ENCODE measurements at places on chromosomes 16 and 17.

DNA sequence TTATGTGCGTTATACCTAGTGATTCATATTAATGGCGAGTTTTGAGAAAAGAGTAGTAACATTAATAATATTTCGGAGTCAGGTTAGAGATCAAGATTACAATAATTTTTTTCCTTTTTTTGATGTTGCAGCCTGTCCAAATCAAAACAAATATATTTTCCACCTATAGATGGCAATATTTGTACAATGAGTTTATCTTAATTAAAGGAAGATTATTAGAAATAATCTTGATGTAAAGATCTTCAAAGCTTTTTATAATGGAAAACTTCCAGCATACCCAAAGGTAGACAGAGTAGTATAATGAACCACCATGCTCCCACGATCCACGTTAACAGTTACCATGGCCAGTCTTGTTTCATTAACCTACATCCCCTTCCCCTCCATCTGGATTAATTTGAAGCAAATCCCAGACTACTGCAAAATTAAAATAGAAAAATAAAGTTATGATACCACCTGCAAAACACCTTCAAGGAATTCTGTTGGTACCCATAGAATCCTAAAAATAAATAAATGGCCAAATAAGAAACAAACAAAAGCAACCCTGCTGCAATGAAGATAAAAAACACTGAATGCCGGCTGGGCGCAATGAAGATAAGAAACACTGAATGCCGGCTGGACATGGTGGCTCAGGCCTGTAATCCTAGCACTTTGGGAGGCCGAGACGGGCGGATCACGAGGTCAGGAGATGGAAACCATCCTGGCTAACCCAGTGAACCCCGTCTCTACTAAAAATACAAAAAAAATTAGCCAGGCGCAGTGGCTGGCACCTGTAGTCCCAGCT is 46.5 kb upstream of the GINS3 start:
- no peak for DNase-seq

DNA sequence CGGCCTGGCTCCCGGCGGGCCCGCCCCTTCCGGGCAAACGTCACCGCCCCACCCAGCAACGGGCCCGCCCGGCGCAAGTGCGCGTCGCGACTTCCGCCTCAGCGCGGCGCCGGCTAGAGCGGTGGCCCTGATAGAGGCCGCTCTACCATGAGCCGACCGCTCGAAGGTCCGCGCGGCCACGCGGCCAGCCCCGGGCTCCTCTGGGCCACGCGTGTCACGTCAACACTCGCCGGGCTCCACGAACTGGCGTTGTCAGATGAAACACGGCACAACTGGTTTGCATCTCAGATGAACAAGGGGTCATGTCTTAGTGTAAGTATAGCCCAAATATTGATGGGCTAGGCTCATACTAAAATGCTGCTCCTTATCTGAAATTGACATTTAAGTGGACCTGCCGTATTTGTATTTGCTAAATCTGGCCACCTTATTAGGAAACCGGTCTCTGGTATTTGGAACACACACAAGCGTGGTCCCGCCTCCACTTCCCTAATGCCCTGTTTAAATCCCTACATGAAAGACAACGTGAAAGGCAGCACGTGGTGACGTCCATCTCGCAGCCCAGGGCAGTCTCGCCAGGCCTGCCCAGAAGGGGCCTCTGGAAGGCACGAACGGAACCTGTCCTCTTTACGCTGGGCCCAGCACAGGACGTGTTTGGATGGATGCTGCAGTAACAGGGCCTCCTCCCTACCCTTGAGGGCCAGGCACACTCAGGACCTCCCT is at the start of gene ZNF598:
TSS of gene ZNF598 (minus strand) at position 31 of the 720 bp plus-strand sequence.
- DNase-seq, result peak; percentile 88

DNA sequence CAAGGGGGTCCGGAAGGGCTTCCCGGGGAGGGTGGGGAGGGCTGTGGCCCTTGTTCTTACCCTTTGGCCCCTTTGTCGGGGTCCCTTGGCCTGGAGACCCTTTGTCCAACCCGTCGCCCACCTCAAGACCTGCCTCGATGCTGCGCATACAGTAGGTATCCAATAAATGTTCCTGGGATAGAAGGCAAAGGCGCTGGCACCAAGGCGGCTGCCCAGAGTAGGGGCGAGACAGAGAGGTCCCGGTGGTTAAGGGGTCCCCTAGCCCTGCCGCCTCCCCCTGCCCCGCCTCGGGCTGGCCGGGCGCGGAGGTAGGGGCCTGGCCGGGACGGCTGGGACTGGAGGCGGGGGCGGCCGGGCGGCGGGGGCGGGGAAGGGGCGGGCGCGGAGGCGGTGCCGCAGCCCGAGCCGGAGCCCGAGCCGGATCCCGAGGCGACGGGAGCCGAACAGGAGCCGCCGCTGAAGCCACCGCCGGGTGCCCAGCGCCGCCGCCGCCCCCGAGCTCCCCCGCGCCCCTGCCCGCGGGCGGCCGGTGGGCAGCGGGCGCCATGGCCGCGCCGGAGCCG is at the start of gene NHERF2:
TSS of gene NHERF2 (plus strand) at position 442 of the 563 bp plus-strand sequence. CDS start at position 546, 104 bp downstream.
- no peak for DNase-seq

DNA sequence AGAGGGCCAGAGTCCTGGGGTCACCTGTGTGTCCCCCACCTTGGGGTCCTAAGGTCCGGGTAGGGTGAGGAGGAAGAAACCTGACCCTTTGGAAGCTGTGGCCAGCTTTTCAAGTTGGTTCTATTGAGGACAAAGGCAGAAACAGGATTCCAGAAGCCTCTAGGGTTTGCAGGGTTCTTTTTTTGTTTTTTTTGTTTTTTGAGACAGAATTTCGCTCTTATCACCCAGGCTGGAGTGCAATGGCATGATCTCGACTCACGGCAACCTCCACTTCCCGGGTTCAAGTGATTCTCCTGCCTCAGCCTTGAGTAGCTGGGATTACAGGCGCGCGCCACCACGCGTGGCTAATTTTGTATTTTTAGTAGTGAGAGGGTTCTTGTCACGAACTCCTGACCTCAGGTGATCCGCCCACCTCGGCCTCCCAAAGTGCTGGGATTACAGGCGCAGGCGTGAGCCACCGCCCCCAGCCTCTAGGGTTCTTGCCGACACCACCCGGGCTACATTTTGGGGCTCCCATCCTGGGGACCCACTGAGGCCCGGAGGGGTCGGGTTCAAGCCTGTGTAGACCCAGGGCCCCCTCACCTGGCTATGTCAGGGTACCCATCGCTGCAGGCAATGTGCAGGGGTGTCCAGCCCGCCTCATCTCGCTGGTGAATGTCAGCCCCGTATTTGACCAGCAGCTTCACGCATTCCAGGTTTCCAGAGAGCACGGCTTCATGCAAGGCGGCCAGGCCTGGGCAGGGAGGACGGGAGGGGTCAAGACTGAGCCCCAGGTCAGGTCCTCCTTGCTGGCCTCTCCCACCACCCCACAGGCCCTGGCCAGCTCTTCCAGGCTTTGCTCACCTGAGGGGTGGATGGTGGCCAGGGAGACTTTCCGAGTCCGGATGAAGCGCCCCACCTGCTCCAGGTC is 674 bp downstream of the PPP1R27 start:
- DNase-seq, result no peak

DNA sequence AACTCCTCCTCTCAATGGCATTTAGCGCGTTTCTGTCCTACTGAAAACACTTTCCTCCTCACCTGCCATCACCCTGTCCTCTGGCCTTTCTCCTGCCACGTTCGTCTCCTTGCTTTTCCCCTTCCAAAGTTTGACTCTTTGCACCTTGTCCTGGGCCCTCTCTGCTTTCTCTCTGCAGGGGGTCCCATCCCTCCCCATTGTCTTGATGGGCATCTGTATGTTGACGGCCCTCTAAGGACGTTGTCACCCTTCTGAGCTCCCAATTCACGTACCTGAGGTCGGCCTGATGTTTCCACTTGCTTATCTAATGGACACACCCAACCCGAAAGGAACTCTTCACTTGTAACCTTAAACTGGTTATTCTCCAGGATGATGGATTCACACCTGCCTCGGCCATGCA is 170.4 kb downstream of the WSCD1 start:
- no peak for DNase-seq

DNA sequence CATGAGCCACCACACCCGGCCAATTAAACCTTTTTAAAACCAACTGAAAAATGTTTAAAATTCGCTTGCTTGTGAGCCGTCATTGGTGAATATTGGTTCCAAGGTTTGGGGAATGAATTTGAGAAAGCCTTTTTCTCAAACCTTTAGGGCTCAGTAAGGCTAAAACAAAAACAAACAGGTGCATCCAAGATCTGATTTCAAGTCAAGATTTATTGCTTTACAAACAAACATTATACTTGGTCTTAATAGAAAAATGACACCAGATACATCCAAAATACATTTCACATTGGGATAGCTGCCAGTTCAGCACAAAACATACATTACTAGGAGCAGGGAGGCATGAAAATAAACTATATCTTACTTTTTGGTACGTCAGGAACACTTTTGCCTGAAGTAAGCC is 5.4 kb downstream of the C17orf58 start:
- peak; percentile 68 for DNase-seq

GRCh38 chr17:67353161-67353560 is 13.2 kb downstream of the PSMD12 start:
- DNase-seq, result no peak

DNA sequence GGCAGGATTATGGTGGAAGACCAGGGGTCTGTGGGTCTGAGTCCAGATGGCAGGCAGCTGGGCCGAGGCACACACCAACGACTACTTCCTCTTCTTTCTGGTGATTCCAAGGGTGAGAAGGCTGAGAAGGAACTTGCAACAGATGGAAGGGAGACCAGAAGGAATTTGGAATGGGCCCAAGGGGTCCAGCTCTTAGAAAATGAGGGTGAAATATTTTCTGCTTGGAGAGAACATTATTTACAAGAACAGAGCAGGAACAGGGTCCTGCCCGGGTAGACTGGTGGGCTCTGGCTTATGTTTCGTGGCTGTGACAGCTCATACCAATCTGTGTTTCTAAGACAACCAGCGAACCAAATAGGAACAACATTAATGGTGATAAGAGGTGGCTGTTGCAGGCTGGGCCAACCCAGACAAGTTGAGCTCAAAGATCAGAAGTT is 36.6 kb downstream of the CCDC42 start:
- DNase-seq, result no peak

DNA sequence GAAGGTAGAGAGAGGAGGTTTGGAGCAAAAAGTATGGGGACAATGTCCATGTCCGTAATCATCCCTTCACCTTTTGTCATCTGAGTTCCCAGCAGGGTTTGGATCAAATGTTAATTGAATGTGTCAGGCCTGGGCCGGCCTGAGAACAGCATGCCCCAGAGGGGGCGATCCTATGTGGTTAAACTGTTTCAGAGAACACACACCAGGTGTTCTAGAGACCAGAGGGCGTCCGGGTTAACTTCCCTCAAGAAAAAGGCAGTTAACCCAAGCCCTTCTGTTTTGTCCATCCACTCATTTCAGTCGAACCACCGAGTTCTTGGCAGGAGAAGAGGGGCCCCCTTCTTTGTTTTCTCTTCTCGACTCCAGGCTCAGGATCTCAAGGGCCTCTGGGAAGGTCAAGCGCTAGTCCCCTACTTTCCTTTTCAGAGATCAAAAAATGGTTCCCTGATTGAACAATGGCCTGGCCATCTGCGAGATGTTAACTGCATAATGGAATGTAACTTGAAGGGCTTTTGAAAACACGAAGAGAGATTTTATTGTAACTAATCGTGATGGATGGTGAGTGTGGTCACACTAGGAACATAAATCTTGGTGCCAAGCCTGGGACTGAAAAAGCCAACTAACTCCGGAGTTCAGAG is 142.5 kb downstream of the IRX3 start:
- DNase-seq, result no peak

GRCh38 chr16:54813778-54814177 is 116.9 kb upstream of the IRX5 start:
- DNase-seq, result no peak

GRCh38 chr16:50457979-50458491 is 89.2 kb upstream of the BRD7 start:
- no peak for DNase-seq

DNA sequence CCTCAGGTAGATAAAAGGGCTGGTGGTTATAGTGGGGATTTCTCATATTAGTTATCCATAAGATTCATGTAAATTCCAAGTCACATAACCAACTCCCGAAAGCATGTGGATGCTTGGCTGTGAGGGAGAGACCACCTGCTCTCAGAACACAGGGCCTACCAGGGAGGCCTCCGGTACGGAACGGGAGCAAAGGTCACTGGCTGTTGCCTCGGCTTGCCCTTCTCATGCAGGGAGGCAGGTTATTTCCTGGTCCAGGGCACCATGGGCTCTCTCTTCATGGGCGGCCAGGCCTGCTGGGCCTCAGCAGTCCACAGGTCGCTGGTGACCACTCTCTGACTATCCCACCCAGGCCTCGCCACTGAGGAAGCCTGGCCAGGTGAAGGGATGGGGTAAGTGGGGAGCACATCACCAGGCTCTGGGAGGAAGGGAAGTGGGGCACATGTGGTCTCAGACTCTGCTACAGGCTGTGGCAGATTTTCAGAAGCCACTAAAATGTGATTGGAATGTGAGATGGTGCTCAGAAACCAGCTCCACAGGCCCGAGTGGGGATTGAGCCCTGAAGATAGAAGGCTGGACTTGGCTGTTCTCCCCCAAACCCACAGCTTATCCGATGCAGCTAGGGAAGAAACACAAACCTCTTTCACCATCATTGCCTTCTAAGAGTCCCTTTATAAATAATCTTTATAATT is 45.4 kb downstream of the HNF1B start:
- no peak for DNase-seq

GRCh38 chr17:49349541-49349940 is 12.5 kb downstream of the ZNF652 start:
- DNase-seq, result no peak

DNA sequence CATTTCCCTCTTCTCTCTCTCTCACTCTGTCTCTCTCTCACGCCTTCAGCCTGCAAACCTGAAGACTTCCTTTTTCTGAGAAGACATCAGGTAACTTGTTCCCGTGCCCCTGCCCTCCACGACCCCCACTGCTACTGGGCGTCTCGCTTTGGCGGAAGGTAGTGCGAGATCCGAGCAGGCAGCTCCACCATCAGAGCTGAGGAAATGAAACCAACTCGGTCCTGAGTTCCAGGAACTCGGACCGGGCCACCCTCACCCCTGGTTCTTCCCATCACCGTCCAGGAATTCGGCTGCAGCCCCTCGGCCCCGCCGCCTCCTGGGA is 585 bp downstream of the MLKL start:
- no peak for DNase-seq

DNA sequence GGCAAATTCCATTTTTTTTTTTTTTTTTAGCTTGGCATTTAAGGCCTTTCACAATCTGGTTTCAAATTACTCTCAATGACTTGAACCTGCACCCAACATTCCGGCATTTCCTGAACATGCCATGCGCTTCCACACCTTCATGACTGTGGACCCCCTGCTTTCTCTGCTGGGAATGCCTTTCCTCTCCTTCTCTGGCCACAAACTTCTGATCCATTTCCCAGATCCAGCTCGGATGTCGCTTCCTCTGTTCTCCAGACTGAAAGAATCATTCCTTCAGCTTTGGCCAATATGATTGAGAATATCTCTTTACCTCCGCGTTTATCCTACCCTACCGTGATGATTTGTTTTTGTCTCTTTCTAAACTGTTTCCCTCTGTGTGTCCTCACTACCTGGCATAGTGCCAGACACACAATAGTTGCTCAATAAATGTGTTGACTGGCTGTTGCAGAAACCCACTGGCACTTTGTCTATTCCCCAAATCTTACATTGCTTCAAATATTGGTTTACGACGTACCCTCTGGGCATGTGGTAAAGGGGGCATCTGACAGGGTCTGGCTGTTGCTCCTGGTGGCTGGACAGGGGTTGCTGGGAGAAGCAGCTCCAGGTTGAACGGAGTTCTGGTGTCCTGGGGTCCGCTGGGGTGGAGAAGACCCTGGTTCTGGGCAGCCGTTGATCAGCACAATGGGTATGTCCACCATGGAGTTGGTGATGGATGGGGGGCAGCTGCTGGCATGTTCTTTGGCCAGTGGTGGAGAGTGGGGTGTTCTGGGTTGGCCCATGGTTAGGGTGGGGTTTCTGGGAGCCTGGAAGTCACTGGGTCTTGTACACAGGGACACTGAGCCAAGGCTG is 14.7 kb downstream of the TNS4 start:
- no peak for DNase-seq

Measured in NCI-H2081 (cell line).